ENCODE measurements at places on chromosomes 4 and X. TPM values are rescaled to one million over a fixed set of nuclear protein-coding genes. Genes with fewer than 3 reads are reported as not detected.

Gene SMPX
- 2.2 TPM for total RNA-seq

Gene DDIT4L
- total RNA-seq: 3.1 TPM

- DNase-seq: no peak
Observed at GRCh38 chr4:180636696-180637404, 1606.4 kb upstream of the TENM3 start.

DNA sequence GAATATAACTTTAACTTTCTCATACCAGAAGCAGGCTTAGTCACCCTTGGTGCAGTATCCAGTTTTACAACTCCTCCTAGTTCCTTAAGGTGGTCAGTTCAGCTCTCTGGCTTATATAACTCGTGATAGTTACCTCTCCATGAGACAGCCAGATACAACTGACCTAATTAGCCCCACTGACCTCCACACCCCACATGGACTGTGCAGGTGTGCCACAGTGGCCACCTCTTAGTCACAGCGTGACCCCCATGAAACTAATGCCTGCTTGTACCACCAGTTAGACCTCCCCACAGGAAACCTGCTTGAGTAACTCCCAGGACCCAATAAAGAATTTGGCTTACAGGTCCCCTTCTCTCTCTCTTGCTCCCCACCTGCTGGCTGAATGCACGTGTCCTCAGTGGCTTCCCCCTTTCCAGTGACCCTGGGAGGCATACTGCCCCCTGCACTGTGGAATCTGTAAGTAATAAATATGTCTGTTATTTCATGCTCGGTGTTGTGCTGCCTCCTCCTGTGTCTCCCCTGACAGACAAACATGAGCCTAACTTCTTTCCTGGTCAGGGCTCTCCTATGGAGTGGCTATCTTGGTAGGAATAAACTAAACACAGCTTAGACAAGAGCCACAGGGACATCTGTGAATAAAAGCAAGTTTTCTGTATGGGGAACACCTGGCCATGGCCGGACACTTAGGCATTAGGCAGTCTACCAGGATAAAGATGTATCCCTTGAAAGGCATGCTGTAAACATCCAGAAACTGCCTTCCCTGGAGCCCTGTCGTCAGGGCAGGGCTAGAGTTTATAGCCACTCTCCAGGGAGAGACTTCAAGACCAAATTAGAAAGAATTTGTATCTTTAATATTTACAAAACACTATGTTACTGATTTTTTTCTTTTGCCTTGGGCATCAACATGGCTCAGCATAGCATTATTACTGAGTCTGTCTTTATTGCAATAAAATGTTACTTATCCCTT, 209.7 kb upstream of the BOD1L1 start:
- no peak for DNase-seq

GRCh38 chr4:158411269-158411668, 110.4 kb upstream of the RXFP1 start:
- peak; percentile 49 for DNase-seq

DNA sequence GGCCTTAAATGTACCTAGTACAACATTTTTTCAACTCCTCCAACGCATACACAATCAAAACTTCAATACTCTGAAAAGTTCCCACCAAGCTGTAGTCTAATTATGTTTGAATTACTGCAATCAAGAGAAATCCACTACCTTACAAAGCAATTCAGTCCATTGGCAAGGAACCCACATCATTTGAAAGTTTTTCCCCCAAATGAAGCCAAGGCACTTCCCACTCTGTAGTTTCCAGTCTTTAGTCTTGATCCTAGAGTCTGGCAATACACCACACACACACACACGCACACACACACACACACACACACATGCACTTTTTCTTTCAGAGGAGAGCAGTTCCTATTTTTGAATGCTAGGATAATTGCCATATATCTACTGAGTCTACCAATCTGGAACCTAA, 79.6 kb downstream of the ANTXR2 start:
- no peak for DNase-seq

DNA sequence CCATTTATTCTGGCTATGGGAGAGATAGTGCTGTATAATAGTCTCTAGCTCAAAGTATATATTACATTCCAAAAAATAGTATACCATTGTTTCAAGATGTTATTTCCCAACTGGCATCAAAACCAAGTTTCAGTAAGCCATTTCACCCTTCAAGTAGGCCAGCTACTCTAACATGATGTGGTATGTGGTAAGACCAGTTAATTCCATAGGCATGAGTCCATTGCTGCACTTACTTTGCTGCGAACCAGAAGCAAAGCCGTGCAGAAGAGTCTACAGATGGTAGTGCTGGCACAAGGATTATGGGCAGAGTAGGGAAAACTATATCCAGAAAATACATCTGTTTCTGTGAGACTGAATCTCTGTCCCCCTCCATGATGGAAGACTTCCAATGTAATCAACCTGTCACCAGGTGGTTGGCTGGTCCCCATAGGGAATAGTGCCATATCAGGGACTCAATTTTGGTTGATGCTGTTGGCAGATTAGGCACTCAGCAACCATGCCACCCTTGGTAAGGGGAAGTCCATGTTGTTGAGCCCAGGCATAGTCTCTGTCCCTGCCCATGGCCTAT, 49.8 kb upstream of the HSD17B10 start:
- DNase-seq: no peak

- no peak for DNase-seq
Observed at GRCh38 chrX:150575419-150575814, 7.0 kb downstream of the MTM1 start.
